Putamen (tissue), 1 donor: ENCODE measurements at places on chromosomes 4 and X.

DNA sequence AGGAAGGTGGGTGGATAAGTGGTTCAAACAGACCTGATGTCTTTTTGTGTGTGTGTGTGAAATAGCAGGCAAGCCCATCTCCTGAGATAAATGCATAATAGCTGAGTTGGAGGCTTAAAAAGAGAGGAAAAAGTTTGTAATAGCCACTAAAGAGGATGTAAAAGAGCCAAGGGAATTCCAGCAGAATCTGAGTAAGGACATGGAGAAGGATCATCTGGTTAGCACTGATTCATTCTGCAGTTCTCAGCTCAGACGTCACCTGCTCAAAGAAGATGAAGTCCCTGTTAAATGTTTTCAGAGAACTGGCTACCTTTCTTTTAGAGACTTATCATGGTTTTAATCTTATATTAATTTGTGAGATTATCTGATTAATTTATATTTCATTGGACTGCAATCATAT is 21.0 kb upstream of the IL13RA2 start:
- DNase-seq = no peak

GRCh38 chr4:116870686-116871085 is 214.7 kb downstream of the TRAM1L1 start:
- DNase-seq = no peak

DNA sequence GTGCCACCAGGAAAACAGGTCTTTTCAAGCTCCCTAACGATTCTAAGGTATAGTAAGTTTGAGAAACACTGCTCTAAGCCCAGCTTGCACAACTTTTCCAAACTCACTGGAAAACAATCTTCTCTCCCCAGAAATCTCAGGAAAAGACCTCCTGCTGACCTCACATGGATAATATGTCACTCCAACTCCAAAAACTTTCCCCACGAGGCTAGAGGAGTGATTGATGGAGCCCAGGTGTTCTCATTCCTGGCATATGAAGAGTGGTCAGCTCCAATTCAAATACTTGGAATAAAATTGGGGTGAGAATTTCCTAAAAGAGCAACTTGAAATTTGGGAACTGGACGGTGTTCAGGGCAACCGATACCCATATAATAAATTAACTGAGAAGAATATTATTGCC is 299.9 kb downstream of the PPP4R3C start:
- DNase-seq = no peak

DNA sequence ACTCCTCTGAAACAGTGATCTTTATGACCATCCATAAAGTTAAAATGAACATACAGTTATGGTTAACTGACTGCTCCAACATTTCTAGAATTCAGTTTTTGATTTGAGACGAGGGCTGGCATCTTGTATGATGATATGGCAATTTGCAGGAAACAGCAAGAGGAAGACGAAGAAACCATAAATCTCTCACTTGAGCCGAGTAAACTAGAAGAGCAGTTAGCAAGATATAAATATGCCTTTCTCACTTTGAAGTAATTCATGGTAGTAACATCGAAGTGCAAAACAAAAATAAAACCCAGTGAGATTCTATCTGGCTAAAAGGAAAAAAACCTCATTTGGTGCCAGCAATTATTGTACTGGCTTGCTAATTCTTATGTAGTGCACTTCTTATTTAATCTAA is 139.0 kb upstream of the SPRY1 start:
- no peak for DNase-seq

- no peak for DNase-seq
These were observed 95.8 kb upstream of the LDB2 start for GRCh38 chr4:16993956-16994840.

DNA sequence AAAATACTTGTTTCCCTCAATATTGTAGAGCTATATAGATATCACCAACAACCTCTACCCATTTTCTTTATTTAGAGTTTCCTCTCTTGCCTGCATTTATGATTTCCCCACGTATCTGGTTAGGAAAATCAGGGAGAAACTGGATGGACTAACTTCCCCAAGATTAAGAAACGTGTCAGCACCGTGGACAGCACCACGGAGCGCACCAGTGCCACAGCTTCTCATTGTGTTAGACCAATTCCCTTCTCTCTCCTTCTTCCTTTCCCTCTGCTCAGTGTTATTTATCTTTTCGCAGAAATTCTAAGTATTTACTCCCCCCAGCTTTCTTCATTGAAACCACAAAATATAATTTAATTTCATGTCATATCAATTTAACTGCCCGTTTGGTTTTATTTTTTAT is 568.6 kb upstream of the BOD1L1 start:
- DNase-seq = no peak

- DNase-seq = no peak
These were observed 71.7 kb downstream of the FAM184B start for GRCh38 chr4:17709763-17710068.

GRCh38 chr4:10462876-10463275 is 5.7 kb upstream of the ZNF518B start:
- no peak for DNase-seq

GRCh38 chr4:112516471-112517066 is 589 bp upstream of the NEUROG2 start:
- DNase-seq = no peak

GRCh38 chr4:147463065-147463464 is 17.8 kb upstream of the EDNRA start:
- no peak for DNase-seq

GRCh38 chr4:168857546-168858314 is 152.3 kb downstream of the CBR4 start:
- DNase-seq = no peak

DNA sequence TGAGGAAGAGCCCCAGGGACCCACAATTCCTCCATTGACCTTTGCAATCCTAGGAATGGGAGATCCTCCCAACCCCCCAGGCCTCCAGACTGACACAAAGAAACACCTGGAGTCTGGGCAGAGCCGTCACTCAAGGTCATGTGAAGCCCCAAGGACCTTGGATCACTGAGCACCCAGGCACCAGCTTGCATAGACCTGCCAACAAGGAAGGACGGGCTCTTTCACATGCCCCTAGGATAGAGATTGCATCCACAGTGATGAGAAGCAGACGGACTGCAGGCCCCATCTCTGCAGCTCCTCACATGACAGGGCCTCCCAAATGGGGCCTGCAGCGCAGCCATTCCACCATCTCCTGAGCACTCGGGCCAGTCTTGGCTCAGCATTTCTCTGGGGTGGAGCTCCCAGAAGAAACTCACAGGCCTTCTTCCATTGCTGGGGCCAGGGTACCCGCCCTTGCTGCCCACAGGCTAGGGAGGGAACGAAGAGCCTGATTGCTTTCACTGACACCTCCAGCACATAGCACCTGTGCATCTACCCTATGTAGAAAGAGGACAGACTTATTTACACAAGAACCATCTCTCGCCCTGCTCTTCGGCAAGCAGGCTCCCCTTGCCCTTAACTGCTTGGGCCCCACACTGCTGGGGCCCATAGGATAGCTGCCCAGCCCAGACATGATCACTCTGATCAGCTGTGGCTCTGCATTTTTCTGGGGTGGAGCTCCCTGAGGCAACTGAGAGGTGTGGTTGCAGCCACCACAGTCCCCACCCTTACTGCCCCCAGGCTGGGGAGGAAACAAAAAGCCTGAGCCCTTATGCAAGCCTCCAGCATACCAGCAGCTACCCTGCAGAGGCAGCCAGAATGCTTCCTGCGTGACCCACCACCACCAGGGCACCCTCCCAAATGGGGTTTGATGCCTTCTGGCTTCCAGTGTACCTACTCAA is 185.7 kb upstream of the ZCCHC13 start:
- no peak for DNase-seq

DNA sequence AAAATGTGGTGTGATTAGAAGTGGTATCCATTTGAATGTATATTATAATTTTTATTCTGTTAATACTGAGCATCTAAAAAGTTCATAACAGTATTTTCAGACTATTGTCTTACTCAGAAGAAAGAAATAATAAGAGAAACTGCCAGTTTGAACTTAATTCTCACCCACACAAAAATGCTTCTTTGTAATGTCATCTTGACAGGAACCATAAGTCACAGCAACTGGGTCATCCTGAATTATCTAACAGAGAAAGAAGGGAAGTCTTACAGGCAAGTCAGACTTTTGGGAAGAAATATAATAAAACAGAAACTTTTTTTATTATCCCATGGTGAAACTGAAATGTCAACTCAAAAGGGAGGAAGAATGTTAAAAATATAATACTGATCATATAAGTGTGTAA is 83.1 kb downstream of the NDST4 start:
- DNase-seq = peak; percentile 54

DNA sequence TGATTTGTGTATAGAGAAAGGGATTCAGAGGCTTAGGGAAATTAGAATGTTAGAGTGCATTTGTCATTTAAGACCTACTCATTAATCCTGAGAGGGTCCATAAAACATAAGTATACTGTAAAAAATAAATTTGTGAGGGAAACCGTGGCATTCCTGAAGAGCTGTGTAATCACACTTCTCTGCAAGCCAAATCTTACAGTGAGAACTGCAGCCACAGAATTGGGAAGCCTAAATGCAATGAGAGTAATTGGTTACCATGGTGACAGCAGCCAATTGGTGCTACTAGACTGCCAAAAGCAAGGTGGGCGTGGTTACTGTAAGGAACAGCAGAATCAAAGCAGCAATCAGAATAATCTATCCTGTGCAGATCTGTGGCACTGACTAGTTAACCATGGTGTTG is 345.2 kb upstream of the GRID2 start:
- DNase-seq = peak; percentile 7

GRCh38 chr4:137993232-137993631 is 248.9 kb downstream of the SLC7A11 start:
- no peak for DNase-seq

GRCh38 chrX:73758250-73758649 is 195.3 kb downstream of the CHIC1 start:
- no peak for DNase-seq

DNA sequence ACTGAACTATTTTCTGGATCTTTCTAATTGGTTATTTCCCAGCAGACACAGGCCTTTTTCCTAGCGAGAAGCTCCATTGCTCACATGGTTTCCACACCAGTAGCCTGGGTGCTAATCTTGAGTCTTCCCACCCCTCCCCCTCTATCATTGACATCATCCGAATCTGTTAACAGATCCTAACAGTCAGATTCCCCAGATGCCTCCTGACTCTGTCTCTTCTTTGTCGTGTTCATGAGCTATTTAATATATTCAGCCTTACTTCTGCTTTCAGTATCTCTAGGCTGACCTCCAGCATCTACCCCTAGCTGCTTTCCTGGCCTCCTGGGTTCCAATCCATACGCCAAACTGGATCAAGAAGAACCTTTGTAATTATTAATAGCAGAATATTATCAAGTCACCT is 85.0 kb downstream of the CLNK start:
- DNase-seq = no peak

GRCh38 chr4:138158746-138159297 is 83.3 kb downstream of the SLC7A11 start:
- no peak for DNase-seq
